Endodermal cell (in vitro differentiated cells): ENCODE measurements at places on chromosomes 16 and 17.
A peak's percentile ranks its signal among the peaks of the same experiment; 100 is the strongest.

DNA sequence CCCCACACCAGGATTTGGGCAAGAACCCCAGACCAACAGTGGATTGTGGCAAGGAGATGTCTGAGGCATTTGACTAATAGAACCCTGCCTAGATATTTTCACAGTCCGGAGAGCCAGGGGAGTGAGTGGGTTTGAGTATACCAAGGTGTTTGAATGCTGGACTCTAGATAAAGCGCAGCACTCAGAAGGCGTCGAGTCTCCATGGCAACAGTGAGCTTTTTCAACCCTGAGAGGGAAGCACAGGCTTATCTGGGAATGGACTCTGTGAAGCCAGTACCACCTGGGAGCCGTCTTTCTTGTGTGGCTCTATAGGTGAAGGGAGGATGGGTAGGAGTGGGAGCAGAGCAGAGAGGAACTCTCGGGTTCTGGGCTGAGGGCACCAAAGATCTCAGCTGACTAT is 147.0 kb downstream of the SHISA6 start:
- no peak for DNase-seq

DNA sequence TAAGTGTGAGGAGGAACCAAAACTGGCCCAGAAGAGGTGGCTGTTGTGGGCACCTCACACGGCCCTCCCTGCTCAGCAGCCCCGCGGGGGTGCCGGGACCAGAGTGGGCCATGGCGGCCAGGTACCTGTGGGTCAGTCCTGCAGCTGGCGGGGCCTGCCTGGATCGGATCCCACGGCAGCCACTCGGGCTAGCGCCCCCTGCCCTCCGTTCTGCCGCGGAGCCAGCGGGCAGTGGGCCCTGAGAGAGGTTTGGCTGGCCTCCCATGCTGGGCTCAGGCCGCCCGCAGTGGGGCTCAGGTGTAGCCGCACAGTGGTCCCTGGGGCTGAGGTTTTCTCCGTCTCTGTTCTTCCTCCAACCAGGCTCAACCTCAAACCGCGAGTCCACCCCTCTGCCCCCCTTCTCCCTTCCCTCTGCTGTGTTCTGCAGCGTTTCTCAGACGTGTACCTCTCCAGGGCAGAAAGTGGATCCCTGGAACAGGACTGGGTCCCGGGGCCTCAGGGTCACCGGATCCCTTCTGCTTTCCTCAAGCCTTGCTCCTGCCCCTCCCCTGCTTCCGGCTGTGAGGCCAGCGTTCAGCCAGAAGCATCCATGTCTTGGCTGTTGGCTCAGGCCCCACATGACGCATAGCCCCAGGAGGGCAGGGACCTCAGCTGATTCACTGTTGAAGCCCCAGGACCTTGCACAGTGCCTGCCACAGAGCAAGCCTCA is 28.6 kb upstream of the ITGA3 start:
- peak; percentile 82 for DNase-seq

GRCh38 chr17:70365091-70365583 is 195.8 kb downstream of the KCNJ2 start:
- DNase-seq: no peak

DNA sequence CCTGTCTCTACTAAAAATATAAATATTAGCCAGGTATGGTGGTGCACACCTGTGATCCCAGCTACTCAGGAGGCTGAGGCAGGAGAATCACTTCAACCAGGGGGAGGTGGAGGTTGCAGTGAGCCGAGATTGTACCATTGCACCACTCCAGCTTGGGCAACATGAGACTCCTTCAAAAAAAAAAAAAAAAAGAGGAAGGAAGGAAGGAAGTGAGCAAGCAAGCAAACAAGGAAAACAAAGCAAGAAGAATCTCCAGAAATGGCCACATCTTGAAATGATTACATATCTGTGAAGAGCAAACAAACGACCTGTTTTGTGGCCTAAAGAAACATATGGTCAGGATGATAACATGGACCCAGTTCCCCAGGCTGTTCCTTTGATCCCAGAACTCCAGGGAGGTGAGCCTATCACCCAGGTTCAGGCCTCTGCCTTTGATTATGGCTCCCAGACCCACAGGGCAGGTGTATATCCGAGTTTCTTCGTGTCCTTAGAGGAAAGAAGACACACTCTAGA is 8.9 kb downstream of the ACOX1 start:
- no peak for DNase-seq

- DNase-seq: no peak
Measured at GRCh38 chr16:89458967-89459366, 31.4 kb downstream of the ANKRD11 start.

GRCh38 chr16:55479430-55480140 is 587 bp downstream of the MMP2 start:
- DNase-seq: no peak

GRCh38 chr16:10494343-10495030 is 85.9 kb downstream of the EMP2 start:
- DNase-seq: peak; percentile 69

- no peak for DNase-seq
Measured at GRCh38 chr17:65260626-65261025, 123.5 kb downstream of the RGS9 start.

DNA sequence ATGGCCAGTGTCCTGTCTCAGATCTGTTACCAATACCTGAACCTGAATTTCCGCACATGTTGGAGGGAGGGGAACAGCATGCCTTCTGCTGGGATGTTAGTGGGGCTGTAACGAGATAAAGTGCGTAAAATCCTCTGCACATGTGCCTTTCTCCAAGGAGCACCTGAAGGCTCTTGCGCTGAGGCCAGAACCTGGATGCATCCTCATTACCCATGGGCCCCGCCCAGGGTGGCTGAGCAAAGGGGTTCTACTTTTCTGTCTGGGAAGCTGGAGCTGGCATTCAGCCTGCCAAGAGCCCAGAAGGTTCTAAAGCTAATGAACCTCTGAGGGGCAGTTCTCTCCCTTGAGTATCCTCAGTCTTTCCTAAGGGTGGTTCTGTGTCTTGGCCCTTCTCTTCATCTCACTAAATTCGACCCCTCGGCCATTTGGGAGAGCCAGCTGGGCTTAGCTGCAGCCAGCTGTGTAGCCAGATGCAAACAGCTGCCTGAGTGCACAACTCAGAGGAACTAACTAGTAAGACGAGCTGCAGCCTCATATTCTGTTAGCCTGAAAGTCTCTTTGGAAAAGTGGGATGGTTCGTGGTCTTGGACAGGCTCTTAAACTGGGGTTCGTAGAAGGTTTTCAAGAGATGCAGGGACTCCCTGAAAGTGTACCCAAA is 2.5 kb downstream of the ITGA3 start:
- peak; percentile 44 for DNase-seq
